Coronary artery (tissue), 2 donors: ENCODE measurements at places on chromosomes 6 and 20.

DNA sequence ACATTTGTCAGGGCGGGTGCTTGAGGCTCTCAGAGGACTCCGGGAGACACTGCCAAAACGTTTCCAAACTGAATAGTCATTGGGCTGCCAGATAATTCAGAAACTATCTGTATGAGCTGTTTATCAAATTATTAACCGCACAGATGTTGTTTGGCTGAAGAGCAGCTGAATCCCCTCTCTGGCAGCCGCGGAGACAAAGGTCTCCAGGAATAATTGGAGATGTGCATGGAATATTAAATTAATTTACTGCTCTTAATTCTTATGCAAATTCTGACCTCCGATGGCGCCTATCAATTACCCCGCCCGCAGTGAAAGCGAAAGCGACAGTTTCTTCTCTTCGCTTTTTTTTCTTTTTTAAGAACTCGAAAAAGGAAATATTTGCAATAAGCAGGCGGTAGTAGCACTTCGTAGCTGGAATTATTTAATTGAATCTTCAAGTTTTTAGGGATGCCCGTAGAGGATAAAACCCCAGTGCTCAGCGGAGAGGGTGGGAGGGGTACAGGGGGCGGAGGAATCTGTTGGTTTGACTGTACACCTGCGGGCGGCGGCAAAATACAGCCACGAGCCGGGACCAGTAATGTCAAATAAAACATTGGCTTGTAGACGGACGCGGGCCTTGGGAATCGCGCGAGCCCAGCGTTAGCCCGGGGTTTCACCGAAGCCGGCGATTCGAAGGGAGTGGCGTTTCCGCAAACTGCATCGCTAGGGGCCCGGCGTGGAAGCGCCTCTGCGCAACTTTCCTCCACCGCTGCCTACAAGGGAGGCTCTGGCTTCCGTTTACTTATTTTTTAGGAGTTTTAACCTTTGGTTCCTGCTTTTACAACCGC is 6.2 kb downstream of the LINC00237 start:
- no peak for DNase-seq

DNA sequence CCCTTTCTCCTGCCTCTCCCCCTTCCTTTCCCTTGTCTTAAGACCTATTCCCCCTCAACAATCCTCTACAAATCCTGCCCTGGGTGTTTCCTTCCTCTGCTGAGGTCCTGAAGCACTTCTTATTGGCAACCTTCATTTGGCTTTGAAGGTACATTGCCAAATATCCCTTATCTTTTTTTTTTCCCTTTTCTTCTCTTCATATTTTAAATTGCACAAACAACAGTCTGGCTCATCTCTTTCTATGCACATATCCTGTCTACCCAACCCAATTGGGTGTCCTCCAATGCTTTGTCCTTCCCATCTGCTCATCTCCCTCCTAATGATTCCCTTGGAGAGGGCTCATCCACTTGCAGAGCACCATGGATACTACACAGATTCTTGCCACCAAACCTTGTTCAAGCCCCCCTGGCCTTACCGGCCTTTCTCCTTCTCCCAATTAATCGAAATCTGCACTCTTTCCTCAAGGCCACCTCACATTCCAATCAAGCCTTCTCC is 537.9 kb upstream of the JARID2 start:
- no peak for DNase-seq

DNA sequence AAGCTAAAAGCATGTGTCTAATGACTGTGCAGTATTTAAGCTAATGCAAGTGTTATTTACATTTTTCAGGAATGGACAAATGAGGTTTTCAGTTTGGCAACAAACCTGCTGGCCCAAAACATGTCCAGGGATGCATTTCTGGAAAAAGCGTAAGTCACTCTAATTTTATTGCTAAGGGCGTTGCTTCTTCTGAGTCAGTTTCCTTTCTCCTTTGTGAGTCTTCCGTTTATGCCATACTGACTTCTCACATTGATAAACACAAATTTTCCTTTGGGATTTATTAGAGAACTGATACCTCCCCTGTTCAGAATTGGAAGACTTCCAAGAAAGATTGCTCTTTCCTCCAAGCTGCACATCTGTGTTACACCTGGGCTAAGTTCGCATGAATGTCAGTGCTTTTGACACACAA is 422.9 kb upstream of the PLCB4 start:
- no peak for DNase-seq

- no peak for DNase-seq
Measured at GRCh38 chr6:106106276-106107042, 20.3 kb downstream of the PRDM1 start.

DNA sequence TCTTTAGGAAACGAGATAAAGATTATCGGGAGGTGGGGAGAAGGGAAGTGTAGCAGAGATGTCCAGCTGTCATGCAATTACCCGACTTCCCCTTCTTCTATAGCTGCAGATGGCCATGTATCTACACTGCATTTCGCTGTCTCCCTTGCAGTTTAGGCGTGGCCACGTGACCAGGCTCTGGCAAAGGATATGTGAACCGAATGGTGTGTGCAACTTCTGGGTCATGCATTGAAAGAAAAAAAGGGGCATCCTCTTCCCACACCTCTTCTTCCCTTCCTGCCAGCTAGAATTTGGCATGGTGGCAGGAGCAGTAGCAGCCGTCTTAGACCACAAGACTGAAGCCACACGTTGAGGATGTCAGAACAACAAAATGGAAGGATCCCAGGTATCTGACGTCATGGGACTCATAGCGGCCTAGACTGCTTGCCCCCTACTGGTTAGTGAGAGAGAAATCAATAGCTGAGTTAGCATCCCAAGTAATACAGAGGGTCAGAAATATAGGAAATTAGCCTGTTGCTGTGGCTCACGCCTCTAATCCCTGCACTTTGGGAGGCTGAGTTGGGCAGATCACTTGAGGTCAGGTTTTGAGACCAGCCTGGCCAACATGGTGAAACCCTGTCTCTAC is 32.8 kb downstream of the TCF15 start:
- no peak for DNase-seq

DNA sequence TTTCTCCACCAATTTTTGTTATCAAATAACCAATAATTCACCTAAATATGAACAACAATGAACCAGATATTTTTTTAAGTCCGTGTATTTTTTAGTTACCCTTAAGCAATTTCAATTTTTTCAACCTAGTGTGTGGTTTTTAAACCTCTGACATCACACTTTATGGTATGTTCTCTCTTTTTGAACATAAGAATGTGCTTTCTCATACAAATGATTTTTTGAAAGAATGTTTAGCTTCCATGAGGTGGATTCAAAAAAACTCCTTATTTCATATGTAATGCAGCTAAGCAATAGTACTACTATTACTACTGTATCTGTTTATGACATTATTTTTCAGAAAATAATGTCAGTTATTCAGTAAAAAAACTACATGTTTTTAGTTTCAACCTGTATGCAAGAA is 19.4 kb upstream of the MEI4 start:
- DNase-seq: no peak

DNA sequence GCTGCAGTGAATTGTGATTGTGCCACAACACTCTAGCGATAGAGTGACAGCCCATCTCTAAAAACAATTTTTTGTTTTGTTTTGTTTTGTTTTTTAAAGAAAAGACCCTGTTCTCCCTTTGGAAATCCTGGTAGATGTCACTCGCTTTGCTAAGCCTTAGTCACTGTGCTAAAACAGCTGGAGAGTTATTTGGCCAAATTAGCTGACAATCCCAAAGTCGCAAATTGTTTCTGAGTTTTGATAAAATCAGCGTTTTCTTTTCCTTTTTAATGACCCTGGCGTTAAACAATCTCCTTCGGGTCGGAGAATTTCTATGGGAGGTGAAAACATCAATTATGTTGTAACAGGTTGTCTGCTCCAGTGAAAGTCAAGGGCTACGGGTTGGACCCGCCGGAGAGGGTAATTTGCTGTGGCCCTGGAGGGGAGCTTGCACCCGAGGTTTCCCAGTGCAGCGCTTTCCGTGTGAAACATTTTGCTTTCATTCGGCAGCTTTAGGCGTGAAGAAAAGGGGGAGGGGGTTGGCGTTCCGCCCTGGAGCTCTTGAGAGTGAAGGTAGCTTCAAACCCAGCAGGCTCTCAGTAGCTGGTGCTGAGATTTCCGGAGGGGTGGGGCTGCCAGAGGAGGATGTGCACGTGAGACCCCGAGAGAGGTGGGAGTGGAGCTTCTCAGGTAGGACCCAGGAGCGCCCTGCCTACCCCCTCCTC is 296.6 kb downstream of the PHACTR1 start:
- DNase-seq: no peak

GRCh38 chr20:52731093-52731492 is 241.1 kb upstream of the TSHZ2 start:
- DNase-seq: no peak

- no peak for DNase-seq
Measured at GRCh38 chr20:15967334-15967733, 605.9 kb downstream of the KIF16B start.

DNA sequence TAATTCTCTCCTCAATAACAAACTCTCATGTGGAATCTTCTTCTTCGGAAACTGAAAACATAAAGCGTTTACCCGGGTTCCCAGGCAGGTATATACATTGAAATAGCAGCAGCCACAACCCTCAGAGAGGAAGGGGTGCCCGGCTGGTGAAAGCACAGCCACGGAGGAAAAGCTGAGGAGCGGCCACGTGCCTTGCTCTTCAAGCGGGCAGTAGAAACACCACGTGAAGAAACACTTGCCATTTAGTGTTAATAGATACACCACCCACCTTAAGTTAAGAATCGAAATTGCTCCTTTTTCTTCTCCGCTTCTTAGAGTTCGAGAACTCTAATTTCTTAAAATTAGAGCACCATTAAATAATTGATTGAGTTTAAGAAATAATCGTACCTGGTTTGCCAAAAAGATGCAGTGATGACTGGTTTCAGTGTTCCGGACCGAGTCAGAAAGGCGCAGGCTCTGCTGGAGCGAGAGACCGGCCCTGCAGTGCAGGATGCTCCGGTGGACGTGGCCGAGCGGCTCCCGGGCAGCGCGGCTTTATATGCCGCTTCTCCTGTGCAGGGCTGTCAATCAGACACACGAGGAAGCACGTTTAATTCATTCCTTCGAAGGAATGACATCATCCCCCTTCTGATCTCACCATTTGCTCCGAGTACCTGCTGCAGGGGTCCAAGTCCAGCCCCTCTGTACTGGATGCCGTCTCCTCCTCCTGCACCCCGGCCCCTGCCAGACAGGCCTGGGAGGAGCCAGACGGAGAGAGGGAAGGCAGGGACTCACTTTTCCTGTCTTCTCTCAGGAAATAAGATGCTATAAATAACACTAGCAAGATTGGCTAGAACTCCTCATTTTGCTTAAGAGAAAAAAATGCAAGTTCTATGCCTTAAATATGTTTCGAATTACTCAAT is at the start of gene THBS2:
THBS2 (minus strand) TSS at position 510 of the 902 bp plus-strand sequence. CDS start 3,062 bp downstream, outside the sequence.
- DNase-seq: no peak

DNA sequence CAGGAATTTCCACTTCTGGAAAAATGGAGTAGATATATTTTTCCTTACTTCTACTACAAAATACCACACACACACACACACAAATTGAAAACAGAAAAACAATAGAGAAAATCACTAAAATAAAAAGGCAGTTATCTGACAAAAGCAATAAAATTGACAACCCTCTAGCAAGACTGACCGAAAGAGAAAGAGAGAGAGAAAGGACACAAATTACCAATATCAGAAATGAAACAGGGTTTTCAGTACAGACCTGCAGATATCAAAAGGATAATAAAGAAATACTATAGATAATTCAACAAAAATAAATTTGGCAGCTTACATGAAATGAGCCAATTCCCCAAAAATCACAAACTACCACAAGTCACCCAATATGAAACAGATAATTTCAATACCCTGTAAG is 104.7 kb downstream of the OPRM1 start:
- DNase-seq: no peak

DNA sequence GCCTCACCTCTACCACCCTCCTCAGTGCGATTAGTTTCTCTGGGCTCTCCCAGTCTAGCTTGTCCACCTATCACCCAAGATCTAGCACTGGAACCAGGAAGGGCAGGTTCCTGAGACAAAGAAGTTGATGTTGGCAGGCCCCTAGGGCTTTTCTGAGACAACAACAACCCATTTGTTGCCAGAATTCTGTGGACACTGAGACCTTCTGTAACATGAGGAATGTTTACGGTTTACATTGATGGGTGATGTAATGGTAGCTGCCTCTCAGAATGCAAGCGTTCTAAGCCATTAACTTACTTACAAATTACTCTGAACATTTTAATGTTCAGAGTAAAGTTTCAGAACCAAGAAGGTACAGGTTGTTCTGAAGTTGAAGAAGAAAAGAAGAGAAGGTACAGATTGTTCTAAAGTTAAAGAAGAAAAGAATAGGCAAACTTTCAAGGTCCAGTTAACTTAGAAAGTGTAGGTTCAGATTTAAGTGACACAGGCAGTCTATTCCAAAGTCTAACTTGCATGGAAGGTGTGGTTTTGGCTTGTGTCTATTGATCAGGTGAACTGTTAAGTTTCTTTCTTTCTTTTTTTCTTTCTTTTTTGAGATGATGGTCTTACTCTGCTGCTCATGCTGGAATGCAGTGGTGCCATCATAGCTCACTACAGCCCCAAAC is 3.7 kb upstream of the MED23 start:
- no peak for DNase-seq
